ENCODE measurements at places on chromosomes 2 and 18. TPM values are rescaled to one million over a fixed set of nuclear protein-coding genes. Genes with fewer than 3 reads are reported as not detected.

DNA sequence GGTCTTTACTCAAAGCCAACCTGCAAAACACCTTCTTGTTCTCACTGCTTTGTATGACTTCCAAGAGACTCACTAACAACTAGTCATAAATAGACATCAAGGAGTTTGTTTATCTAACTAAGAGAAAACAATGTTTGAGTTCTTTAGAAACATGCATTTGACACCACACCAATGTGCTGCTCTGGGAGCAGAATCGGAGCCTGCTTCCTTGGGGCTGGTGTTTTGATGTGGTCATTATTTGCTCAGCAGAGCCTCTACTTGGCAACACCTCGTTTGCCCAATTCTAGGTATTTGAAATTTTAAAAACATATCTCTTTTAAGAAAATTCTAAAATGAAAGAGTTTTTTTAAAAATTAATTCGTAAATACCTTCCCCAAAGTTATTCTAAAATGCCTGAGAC lies 167.5 kb downstream of the BCL2 start:
- no peak for DNase-seq

DNA sequence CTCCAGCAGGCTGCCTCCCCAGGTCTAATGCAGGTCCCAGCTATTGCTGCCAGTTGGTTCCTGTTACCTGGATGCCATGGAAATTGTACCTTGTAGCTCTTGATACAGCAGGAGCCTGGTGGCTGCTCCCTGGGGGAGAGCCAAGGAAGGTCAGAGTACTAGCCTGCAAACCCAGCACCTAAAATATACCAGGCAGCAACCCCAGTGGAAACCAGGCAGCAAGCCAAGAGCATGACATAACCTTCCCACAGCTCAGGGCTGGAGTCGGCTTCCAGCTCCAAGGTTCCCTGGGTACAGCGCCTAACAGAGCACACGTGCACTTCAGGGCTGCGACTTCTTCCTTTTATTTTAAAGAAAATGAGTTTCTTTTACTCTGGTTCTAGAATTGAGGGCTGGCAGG lies 30.3 kb downstream of the TNP1 start:
- DNase-seq, result peak; percentile 86

- peak; percentile 8 for DNase-seq
These were observed 92.7 kb downstream of the FAM124B start for GRCh38 chr2:224309176-224309575.

- DNase-seq, result no peak
These were observed 3.8 kb downstream of the NT5C1B start for GRCh38 chr2:18585526-18585925.

GPD2 gene
- total RNA-seq, result 20.7 TPM

- no peak for DNase-seq
These were observed 291.8 kb upstream of the LRATD1 start for GRCh38 chr2:14340703-14341102.

- DNase-seq, result no peak
These were observed 94.3 kb upstream of the TMEM18 start for GRCh38 chr2:771538-771937.

DNA sequence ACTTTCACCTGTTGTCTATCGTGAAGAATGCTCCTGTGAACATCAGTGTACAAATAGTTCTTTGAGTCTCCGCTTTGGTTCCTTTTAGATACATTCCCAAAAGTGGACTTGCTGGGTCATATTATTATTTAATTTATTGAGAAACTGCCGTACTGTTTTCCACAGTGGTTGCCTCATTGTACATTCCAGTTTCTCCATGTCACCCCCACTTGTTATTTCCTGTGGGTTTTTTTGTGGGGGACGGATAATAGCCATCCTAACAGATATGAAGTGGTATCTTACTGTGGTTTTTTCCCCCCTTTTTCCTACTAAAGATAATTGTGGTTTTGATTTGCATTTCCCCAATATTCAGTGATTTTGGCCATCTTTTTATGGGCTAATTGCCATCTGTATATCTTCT lies 53.8 kb downstream of the SMCHD1 start:
- DNase-seq, result no peak

SLC25A12 gene
- total RNA-seq, result 25.6 TPM

DNA sequence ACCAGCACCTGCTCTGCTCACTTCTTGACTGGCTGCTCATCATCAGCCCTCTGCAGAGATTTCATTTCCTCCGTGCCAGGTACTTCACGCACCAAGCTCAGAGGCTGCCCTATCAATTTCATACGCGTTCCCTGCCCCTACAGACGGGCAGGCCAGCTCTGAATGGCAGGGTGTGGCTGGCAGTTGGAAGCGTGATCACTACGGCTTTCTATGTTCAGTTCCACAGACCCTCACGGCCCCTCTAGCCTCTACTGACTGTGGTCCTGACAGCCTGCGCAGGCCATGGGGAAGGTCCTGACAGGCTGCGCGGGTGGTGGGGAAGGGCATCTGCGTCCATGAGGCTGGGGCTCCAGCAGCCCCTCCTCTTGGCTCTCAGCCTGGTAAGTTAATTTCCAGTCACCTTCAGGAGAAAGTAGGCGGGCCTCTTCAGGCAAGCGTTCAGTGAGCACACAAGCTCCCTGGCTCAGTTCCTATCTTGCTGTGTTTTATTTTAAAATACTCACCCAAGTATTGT lies 154.8 kb downstream of the ZNF236 start:
- peak; percentile 43 for DNase-seq

DNA sequence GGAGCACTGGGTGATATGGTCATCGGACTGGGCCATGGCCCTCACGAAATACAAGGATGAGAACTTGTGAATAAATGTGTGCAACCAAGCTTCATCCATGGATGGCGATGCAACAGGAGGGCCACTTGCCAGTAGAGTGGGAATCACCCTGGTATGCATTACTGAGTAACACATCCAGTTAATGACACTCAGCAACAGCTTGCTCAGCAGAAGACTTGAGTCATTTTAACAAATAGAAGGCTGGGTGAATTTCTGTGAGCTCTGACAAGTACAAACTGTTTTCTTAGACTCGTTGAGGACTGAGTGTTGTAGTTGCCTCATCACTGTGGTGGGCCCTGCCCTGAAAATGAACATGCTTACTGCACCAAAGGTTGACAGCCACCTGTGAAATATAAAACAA lies 221.6 kb downstream of the NCKAP5 start:
- DNase-seq, result no peak

- DNase-seq, result no peak
These were observed 130.1 kb upstream of the CDH20 start for GRCh38 chr18:61203151-61203550.

DNA sequence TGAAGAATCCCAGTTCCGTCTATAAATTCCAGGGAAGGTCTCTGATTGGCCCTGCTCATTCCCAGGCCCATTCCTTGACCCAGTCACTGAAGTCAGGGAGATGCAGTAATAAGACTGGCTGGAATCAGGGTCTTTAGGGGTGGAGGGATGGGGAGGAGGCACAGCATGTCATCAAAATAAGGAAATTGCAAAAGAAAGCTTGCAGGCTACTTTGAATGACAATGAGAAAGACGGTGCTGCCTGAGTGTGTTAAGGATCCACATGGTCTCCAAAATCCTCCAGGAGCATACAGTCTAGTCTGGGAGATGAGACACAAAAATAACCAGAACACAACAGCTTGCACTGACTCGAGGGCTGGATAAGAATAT lies 2.0 kb upstream of the DES start:
- no peak for DNase-seq

- DNase-seq, result no peak
These were observed 223.8 kb downstream of the CMPK2 start for GRCh38 chr2:6641956-6642355.

- DNase-seq, result no peak
These were observed 111.8 kb downstream of the TTC27 start for GRCh38 chr2:32739664-32740063.

GALNT14 gene
- 1.5 TPM for total RNA-seq

- no peak for DNase-seq
These were observed 92.7 kb downstream of the VWC2L start for GRCh38 chr2:214503568-214503967.

SLC19A3 gene
- total RNA-seq, result 1.2 TPM

COBLL1 gene
- 7.0 TPM for total RNA-seq

DCC gene
- total RNA-seq, result 0.13 TPM

GRCh38 chr2:35281702-35282101 lies 1073.9 kb upstream of the CRIM1 start:
- DNase-seq, result no peak

GRCh38 chr2:215110918-215111317 lies 27.5 kb downstream of the ABCA12 start:
- no peak for DNase-seq

TGFA gene
- 0.44 TPM for total RNA-seq

DNA sequence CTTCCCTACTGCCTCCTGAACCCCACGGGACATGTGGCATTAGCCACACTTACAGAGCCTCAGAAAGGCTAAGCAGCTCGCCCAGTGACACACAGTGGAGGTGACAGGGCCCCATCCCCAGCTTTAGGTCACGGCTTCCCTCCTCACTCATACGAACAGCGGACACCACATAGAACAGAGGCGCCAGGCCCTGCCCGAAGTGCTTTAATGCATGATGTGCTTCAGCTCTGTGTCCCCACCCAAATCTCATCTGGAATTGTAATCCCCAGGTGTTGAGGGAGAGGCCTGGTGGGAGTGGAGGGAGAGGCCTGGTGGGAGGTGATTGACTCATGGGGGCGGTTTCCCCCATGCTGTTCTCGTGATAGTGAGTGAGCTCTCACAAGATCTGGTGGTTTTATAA lies 135.3 kb downstream of the PTGR3 start:
- no peak for DNase-seq

- DNase-seq, result peak; percentile 60
These were observed 34.0 kb upstream of the KLF11 start for GRCh38 chr2:10009271-10009810.

DNA sequence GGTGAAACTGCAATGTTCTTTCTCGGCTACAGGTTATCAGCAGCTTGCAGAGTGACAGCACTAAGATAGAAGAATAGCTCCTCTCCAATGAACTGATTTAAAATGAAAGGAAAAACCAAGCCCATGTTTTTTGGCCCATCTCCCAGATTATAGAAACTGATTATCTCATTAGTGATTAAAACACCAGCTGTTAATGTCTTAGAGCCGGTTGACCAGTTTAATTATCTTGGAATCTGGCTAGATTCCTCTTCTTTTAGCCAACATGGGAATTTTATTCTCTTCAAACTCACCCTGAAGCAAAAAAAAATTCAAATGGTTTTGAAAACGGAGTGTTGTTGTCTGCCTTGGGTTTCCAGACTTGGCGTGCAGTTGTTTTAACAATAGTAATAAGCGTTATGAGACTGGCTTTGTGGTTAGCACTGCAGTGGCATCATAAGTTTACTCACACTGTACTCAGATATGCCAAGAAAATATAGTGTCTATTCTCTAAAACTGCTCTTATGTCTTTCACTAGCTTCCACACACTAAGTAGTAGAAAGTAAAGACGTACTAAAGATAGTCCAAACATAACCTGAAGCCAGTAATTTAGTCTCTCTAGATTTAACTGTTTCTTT lies 665.3 kb downstream of the STK39 start:
- peak; percentile 50 for DNase-seq

TMEM200C gene
- 1.1 TPM for total RNA-seq

LIMS2 gene
- total RNA-seq, result 7.7 TPM

DNA sequence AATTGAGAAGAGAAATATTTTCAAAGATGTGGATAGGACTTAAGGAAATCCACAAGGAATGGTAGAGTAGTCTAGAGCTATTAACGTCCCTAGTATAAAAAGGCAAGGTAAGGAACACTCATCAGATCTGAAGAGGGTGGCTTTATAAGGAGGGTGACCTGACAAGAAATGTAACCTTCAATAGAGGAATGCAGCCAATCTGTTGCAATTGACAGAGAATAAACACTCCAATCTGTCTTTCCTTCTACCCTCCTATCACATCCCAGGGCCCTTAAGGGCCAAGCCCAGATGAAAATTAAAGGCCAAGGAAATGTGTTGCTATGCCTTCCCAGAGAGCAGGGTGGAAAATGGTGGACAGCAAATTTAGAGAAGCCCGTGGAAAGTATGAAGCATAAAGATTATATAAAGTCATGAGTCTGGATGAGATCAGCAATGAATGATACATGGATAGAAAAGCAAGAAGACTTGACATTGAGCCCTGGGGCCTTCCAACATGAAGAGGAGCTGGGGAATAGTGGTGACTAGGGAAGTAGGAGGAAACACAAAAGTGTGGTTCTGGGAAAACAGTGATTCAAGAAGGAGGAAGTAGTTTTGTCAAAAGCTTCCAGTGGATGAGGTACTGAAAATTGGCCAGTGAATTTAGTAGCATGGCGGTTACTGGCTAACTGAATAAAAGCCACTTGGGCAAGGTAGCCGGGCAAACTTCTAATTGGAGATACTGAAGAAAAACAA lies 270.6 kb upstream of the TANK start:
- DNase-seq, result no peak

DNA sequence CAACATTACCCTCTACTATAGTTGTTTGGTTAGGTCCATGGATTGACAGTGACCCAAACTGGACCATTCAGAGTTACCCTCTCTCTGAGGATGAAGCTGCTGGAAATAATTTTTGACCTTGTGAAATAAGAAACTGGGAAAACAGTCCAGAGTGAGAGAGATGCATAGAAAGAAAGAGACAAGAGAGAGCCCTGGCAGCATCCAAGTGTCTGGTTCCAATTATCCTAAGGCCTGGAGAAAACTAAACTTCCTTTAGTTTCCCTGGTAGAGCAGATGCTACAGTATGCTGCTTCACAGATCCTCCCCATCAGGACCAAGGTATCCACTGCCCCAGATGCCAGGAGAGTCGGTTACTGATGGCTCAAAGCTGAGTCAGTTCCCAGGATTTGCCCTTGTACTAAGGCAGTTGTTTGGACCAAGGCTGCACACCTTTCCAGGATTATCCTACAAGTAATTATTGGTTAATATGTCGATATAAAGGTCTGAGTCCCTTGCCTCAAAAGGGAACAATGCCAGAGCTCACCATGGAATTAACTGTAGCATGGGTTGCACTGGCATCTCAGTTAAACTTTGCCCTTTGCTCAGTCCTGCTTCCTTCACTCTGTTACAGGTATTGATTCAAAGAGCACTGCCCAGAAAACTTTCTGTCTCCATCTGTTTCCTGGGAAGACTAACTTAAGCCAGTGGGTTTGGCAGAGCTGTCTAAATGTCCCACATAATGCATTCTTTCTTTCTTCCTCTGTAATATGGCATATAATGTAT lies 14.6 kb upstream of the CHN1 start:
- DNase-seq, result peak; percentile 23

PLCL1 gene
- total RNA-seq, result 13.4 TPM

DNA sequence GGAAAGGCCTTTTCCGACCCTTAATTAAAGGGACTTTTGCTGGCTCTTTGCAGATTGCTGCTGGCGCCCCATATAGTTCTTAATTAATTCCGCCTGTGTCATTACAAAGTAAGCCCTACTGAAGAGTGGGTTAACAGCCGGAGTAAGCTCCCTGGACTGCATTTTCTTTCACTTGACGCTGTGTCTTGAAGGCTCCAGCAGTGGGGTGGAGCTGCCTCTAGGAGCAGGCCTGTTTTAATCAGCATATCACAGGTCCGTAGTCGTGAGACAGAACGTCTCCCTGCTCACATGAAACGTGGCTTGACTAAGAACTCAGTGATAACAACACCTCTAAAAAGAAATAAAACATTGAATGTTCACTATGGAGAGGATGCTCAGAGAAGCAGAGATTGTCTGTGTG lies 329.9 kb upstream of the RAB12 start:
- DNase-seq, result no peak

- DNase-seq, result peak; percentile 45
These were observed 231.1 kb upstream of the HS6ST1 start for GRCh38 chr2:128549646-128550260.

TUBB8B gene
- not detected for total RNA-seq

ASB18 gene
- 4.7 TPM for total RNA-seq

OTOS gene
- total RNA-seq, result not detected

- DNase-seq, result peak; percentile 95
These were observed 123.9 kb downstream of the RDH14 start for GRCh38 chr2:18436503-18437005.

EVA1A gene
- 6.9 TPM for total RNA-seq
